ENCODE measurements at places on chromosomes 16 and 17.

- DNase-seq = no peak
Measured at GRCh38 chr16:90046971-90047713, 27.9 kb upstream of the DBNDD1 start.

DNA sequence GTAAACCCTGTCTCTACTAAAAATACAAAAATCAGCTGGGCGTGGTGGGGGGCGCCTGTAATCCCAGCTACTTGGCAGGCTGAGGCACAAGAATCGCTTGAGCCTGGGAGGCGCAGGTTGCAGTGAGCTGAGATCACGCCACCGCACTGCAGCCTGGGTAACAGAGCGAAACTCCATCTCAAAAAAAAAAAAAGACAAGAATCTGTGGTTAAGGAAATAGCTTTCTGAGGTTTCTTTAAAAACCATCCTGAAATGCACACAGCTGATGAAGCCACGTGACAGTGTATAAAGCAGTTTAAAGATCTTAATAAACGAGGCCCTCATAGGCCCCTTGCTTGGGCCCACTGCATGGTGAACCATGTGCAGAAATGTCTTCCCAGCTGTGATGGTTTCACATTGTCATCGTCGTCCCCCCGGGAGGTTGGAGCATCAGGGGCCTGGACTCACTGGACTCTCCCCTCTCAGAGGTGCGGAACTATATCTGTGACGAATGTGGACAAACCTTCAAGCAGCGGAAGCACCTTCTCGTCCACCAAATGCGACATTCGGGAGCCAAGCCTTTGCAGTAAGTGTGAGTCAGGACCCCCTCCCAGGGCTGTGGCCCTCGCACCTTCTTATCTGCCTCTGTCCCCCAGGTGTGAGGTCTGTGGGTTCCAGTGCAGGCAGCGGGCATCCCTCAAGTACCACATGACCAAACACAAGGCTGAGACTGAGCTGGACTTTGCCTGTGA is 16.2 kb downstream of the ZNF276 start:
- peak; percentile 33 for DNase-seq

DNA sequence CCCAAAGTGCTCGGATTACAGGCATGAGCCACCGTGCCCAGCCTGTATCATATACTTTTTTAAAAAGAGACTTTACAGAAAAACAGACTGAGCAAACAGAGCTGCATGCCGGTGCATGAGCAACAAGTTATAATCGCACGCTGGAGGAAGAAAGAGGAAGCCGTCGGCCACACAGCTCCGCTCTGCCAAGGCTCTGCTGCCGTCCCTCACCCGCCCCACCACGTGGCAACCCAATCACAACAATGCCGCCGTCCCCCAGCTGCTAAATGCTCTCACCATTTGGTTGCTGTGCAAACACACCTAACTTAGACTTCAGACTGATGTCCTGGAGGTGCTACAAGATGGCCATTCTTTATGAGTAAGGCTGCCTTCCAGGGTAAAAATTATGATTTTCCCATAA is 83.5 kb downstream of the ADCY9 start:
- DNase-seq = peak; percentile 9

- peak; percentile 13 for DNase-seq
Measured at GRCh38 chr17:55090079-55090492, 121.5 kb downstream of the STXBP4 start.

- no peak for DNase-seq
Measured at GRCh38 chr17:74545843-74546230, at the start of gene CD300C. TSS of gene CD300C (minus strand) at chr17:74546115. CDS start at chr17:74545782, 333 bp downstream.

Data from T-cell (primary cell).